HTR-8/SVneo (cell line): ENCODE measurements at places on chromosomes 11 and 22.

DNA sequence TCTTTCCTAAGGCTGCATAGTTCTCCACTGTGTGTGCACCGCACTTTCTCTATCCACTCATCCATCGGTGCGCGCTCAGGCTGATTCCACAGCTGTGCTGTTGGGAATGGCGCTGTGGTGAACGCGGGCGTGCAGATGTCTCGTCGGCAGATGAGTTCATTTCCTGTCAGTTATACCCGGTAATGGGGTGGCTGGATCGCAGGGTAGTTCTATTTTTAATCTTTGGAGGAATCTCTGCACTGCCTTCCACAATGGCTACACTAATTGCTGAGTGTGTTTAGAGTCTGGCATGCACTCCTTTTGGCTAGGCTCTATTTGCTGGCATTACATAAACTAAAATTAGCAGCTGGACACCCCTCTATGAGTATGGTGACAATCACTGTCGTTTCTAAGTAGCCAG is 27.9 kb upstream of the KRTAP5-7 start:
- DNase-seq = no peak

GRCh38 chr11:119802670-119803069 is 73.7 kb upstream of the NECTIN1 start:
- DNase-seq = no peak

DNA sequence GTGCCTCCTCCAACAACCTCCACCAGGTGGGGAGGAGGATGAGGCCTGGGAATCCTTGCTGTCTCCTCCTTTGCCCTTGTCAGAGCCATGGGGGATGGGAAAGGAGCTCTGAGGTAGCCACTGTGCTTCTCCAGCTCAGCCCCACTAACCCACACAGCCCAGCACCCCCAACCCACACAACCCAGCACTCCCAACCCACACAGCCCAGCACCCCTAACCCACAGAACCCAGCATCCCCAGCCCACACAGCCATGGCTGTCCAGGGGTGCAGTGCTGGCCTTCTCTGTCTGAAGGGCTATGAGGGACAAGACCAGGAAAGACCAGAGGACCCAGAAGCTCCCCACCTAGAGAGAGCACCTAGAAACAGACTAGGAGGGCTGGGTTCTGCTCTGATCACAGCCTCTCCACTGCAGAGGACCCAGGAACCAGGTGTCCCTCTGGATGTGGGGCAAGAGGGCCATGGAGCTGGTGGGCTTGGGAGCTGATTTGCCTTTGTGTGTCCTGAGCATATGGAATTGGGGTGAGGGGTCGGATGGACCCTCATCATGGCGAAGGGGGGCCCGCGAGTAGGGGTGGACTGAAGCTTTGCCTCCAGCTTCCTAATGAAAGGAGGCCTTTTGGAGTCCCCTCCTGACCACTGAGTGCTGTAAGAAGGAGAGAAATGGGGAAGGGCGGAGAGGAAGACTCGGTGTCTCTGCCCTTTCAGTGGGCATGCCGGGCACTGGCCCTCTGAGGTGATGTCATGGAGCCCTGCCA is 117.6 kb upstream of the THY1 start:
- no peak for DNase-seq

GRCh38 chr22:40328546-40329456 is 17.5 kb upstream of the ADSL start:
- no peak for DNase-seq

- DNase-seq = no peak
Measured at GRCh38 chr11:43676933-43677332, 3.6 kb upstream of the HSD17B12 start.

GRCh38 chr11:10927538-10927937 is 69.7 kb upstream of the ZBED5 start:
- no peak for DNase-seq

DNA sequence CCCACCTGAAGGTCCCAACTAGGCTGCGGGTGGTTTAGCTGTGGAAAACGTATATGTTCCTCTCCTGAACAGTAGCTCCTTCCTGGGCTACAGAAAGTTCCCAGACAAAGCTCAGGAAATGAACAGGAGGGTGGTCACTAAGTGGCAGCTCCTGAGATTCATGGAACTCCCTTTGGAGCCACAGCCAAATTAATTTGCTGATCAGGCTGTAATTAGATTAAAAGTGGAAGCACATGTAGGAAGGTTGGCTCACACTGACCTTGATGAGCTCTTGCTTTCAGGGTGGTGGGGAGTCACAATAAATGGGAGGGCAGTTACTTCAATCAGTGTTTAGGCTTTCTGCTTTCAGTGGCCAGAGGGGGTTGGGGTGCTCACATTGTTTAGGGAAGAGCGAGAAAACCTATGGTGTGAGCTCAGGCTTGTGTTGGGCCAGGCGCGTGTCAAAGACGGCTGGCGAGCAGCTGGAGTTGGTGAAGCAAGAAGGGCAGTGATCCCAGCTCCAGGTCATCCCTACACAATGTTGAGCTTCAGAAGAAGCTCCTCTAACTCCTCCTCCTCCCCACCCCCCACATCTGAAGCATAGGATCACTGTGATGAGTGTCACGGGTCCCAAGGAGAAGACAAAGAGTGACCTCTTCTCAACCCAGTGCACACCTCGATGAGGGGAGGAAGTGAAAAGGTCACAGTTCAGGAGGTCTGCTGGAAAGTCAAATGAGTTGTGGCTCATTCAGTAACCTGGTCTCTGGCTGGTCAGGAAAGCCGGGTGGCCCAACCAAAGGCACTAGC is 42.5 kb downstream of the CLPB start:
- no peak for DNase-seq

- peak; percentile 50 for DNase-seq
Measured at GRCh38 chr11:10770626-10771254, 19.7 kb downstream of the CTR9 start.

DNA sequence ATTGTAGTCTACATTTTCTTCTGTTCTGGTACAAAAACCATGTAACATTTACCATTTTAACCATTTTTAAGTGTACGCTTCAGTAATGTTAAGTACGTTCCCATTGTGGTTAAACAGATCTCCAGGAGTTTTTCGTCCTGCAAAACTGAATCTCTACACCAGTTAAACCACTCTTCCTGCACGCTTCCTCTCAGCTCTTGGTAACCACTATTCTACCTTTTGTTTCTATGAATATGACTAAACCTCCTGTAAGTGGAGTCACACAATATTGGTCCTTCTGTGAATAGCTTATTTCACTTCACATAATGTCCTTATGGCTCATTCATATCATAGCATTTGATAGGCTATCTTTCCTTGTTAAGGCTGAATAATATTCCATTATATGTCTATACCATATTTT is 7.1 kb upstream of the EXT2 start:
- no peak for DNase-seq

GRCh38 chr11:117618982-117619355 is 178.0 kb downstream of the DSCAML1 start:
- DNase-seq = no peak

GRCh38 chr11:113841691-113842090 is 33.7 kb downstream of the USP28 start:
- DNase-seq = no peak

GRCh38 chr11:19912958-19913892 is 200.6 kb downstream of the NAV2 start:
- no peak for DNase-seq

DNA sequence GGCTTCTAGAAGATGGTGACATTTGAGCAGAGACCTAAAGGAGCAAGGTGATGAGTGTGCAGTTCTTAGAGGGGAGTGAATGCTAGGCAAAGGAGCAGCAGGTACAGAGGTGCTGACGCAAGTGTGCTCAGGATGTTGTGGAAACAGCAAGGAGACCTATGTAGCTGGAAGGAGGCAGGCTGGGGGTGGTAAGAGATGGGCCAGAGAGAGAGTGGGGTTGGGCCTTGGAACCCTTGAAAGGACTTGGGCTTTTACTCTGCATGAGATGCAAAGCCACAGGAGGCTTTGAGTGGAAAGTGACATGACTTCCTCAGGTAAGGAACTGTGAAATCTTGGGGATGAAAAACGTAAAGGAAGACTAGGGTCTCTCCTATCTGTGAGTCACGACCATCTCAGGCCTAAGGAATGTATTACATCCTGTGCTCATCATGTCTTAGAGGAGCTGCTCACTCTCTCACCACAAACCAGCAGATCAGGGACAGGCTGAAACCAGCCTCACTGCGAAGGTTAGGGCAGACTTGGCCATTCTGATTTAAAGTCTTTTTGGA is 65.4 kb downstream of the MICAL2 start:
- peak; percentile 78 for DNase-seq

- no peak for DNase-seq
Measured at GRCh38 chr22:50727678-50728522, 10.1 kb upstream of the ACR start.

DNA sequence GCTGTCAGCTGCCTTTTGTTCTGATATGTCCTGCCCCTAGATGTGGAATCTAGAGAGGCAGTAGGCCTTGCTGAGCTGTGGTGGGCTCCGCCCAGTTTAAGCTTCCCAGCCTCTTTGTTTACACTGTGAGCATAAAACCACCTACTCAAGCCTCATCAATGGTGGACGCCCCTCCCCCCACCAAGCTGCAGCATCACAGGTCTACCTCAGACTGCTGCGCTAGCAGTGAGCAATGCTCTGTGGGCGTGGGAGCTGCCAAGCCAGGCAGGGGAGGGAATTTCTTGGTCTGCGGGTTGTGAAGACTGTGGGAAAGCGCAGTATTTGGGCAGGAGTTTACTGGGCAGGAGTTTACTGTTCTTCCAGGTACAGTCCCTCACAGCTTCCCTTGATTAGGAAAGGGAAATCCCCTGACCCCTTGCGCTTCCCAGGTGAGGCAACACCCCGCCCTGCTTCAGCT is 98.5 kb downstream of the SMCO4 start:
- DNase-seq = no peak

GRCh38 chr11:93655047-93655446 is 6.4 kb upstream of the CEP295 start:
- DNase-seq = no peak

GRCh38 chr11:100776212-100776896 is 89.3 kb downstream of the ARHGAP42 start:
- DNase-seq = no peak

DNA sequence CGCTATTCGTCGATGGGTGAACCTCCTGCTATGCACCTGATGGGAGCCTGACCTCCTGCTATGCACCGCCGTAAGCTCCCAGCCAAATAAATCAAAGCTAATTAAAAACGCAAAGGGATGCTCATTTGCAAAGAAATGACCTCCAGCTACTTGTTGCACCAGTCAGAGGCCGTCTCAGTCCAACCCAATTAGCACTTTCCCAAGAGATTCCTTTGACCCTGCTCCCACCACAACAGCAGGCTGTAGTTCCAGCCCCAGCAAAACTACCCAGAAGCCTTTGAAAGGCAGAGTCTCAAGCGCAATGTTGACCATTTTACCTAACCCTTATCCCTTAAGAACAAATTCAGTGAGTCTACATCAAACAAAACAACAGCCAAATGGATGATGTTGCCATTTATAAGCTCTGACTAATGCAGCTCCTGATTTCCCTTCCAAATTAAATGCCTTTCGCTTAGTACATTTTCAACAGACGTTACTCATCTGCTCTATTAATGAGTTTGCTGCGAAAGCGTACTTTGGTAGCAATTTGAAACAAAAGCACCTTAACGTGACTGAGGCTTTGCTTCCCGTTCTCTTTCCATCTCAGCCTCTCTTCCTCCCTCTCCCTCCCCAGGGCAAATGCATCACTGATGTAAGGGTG is 17.2 kb upstream of the BSX start:
- no peak for DNase-seq

DNA sequence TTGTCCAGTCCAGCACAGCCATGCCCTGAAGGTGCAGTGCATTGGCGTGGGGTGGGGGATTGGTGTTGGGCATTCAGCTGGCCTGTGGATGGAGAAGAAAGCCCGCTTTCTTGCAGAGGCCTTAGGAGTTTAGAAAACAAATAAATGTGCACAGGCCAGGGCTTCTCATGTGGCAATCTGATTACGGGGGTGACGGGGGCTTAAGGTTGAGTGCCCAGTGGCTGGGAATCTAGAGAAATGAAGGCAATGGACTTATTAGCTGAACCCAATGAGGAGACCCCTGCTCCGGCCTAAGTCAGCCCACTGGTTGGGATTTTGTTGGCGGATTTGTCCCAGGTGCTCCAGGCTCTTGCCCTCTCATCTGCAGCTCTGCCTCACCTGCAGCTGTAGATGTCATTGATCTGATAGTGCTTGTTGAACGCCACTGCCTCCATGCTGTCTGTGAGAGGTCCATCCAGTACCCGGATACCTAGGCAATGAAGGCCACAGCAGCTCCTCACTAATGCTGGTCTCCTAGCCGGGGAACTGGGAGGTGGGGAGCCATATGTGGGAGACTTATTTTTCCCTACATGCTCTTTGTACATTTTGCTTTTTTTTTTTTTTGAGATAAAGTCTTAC is 6.2 kb downstream of the PCSK7 start:
- no peak for DNase-seq

GRCh38 chr11:61187505-61188130 is 15.7 kb upstream of the PGA3 start:
- DNase-seq = peak; percentile 71

GRCh38 chr11:22798901-22799300 is 30.7 kb downstream of the SVIP start:
- no peak for DNase-seq

DNA sequence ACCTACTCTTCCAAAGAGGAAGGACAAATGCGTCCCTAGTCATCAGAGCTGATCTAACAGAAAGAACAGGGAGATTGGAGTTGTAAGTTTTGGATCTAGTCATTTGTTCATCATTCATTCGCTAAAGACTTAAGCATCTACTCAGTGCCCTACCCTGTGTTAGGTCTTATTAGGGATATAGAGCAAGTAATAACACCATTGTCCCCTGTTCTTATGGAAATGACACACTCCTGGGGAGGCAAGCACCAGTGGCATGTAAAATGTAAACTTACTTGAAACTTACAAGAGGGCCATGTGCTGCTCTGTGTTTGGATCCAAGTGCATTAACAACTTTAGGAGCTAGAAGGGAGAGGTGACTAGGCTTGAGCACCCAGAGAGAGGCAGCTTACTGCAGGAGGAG is 61.9 kb downstream of the P4HA3 start:
- DNase-seq = no peak

DNA sequence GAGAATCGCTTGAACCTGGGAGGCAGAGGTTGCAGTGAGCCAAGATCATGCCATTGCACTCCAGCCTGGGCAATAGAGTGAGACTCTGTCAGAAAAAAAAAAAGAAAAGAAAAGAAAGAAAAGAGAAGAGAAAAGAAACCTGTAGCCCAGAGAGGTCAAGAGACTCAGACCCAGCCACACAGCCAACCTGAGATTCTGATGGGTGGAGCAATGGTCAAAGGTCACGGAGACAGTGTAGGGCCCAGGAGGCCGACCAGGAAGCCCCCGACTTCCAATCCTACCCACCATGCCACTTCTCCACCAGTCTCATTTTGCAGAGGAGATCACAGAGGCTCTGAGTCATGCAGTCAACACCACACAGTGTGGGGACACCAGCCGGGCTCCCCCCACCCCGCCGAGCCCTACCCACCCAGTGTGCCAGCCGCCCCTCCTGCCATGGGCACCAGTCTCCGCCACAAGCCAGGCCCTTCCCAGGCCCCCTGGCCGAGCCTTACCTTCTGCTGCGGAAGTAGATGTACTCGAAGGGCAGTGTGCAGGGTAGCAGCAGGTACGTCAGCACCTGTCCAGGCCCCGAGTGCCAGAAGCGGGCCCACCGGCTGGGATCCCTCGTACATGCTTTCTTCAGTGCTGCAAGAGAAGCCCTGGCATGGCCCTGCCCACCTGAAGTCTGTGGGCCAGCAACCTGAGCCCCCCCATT is 7.9 kb downstream of the PNPLA5 start:
- DNase-seq = no peak
